ENCODE measurements at places on chromosomes 7 and 10. TPM values are rescaled to one million over a fixed set of nuclear protein-coding genes. Genes with fewer than 3 reads are reported as not detected.
A peak's percentile ranks its signal among the peaks of the same experiment; 100 is the strongest.

DNA sequence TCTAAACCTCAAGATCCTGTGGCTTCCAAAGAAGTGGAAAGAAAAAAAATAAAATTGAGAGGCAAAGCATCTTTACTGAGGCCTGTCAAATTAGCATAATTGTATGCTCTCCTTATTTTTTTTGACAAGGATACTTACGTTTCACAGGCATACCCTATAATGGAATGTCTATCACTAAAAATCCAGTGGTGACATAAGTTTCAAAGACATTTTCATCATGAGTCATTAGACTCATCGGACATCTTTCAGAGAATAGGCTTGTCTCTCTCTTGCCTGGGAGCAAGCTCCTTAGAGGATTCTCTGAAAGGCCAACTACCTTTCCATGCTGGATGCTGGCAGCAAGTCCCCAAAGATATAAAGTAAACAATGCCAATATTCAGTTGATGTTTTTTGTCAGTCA, 380.7 kb upstream of the STEAP1 start:
- DNase-seq = no peak

DNA sequence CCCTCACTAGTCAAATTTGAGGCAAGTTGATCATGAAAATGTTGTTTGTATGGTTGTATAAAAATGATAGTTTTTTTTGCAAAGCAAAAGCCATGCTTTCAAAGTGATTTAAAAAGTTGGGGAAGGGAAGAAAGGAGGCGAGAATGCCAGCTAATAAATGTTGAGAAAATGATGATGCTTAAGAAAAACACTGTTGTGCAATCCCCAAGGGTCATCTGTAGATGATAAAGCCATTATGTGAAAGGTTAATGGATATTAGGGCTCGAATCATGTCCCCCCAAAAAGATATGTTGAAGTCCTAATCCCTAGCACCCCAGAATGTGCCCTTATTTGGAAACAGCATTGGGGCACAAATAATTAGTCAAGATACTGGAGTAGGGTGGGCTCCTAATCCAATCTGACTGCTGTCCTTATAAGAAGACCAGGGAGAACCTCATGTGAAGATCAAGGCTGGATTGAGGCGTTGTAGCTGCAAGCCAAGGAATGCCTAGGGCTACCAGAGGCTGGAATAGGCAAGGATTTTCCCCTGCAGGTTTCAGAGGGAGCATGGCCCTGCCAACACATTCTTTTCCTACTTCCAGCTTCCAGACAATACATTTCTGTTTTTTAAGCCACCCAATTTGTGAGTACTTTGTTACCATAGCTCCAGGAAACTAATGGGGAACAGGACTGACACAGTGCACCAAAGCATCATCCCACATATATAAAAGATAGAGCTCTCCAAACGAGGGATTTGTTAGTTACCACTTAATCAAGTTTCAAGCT, 35.4 kb upstream of the MKLN1 start:
- no peak for DNase-seq

- DNase-seq = peak; percentile 21
Observed at GRCh38 chr10:49367600-49367999, 28.3 kb downstream of the DRGX start.

GRCh38 chr10:37701781-37702493, 155.5 kb downstream of the ZNF248 start:
- no peak for DNase-seq

Gene CCDC172
- not detected for total RNA-seq

- DNase-seq = no peak
Observed at GRCh38 chr7:129295015-129295423, 70.2 kb downstream of the AHCYL2 start.

- no peak for DNase-seq
Observed at GRCh38 chr10:59517341-59517899, 155.1 kb upstream of the FAM13C start.

GRCh38 chr10:49539320-49539885, 482 bp upstream of the ERCC6 start:
- DNase-seq = no peak

- DNase-seq = no peak
Observed at GRCh38 chr7:2817456-2817855, 26.7 kb downstream of the GNA12 start.

Gene LIPF
- not detected for total RNA-seq

- no peak for DNase-seq
Observed at GRCh38 chr7:50988988-50989387, 206.3 kb upstream of the GRB10 start.

Gene LIPM
- total RNA-seq = not detected

DNA sequence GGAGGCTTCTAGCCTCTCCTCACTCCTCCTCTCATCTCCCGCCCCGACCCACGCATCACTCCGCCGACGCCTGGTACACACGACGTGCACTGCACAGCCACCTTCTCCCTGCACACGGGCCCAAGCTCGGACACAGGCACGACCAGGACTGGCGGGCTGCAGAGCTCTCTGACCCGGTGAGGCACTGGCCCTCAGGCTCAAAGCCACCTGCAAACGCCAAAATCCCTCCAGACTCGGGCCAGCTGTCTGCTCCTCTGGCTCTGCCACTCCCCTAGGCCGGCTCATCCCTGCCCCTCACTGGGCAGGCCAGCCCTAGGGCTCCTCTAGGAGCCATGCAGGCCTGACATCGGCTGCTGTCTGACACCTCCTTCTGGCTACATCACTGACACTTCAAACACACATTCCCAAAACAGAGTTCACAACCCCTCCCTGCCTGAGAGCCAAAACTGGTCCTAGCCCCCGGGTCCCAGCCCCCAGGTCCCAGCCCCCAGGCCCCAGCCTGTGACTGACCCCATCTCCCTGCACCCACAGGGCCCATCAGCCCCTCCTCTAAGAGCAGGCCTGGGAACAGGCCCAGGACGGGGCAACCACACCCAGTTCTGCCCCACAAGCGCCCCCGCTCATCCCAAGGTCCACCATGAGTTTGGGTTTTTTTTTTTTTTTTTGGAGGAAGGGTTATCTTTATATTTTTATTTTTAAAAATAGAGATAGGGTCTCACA, 35.1 kb downstream of the MAD1L1 start:
- DNase-seq = no peak

Gene PRSS2
- 5.3 TPM for total RNA-seq

DNA sequence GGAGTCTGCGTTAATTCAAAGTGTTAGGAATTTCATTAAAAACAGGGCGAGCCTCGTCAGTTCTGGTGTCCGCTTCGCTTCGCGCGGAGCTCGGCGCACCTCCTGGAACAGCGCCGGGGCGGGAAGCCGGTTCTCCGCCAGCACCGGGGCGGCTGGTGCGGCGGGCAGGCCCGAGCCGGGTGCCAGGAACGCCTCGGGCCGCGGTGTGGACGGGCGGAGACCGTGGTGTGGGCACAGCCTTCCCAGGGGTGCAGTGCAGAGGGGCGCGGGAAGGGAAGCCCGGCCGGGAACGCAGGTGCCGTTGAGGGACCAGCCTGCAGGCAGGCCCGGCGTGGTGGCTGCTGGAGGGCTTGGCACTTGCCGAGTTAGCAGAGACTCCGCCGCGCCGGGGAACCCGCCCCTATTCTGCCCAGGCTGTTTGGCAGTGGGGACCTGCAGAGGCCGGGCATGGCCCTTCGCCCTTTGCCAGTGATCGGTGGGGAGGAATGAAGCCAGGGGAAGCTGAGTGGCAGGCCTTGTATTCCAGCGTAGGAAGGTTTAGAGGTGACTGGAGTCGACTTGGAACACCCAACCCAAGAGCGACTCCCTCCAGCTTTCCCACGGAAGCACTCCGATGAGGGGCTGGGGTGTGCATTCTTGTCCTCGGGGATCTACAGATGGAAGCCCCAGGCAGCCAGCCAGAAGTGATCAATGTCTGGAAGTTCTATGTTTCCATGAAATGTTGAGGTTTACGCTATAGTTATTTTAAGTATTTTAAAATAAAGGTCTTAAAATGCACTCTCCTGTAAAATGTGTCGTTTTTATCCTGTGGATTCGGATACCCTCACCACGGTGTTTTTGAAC, 945 bp upstream of the RHEB start:
- DNase-seq = peak; percentile 15

DNA sequence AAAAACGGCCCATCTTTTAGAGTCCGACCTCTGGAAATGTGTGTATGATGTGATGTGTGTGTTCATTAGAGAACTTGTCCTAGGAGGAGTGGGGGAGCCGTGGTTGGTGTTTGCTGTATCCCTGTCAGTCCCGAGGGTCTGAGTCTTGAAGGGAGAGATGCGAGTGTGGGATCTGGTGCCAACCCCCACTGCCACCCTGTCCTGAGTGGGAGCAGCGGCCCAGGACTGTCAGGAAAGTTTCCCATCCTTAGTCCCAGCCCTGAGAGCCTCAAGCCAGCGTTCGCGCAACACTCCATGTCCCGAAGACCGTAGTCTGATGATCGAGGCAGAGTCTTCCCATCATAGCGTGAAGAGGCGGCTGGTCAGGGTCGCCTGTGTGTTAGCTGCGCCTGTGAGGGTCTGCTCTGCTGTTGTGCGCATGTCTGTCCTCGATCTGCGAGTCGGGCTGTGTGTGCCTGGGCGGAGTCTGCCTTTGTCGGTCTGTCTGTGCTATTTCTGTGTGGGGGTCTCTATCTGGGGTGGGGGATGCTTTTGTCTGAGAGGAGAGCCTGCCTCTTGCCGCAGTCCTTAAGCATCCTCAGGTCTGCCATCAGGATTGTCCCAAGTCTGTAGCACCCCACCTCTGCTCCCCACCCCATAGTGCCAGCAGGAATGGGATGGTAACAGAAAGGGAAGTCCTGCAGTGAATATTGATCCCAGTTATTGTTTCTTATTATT, 514 bp upstream of the CHAT start:
- no peak for DNase-seq

DNA sequence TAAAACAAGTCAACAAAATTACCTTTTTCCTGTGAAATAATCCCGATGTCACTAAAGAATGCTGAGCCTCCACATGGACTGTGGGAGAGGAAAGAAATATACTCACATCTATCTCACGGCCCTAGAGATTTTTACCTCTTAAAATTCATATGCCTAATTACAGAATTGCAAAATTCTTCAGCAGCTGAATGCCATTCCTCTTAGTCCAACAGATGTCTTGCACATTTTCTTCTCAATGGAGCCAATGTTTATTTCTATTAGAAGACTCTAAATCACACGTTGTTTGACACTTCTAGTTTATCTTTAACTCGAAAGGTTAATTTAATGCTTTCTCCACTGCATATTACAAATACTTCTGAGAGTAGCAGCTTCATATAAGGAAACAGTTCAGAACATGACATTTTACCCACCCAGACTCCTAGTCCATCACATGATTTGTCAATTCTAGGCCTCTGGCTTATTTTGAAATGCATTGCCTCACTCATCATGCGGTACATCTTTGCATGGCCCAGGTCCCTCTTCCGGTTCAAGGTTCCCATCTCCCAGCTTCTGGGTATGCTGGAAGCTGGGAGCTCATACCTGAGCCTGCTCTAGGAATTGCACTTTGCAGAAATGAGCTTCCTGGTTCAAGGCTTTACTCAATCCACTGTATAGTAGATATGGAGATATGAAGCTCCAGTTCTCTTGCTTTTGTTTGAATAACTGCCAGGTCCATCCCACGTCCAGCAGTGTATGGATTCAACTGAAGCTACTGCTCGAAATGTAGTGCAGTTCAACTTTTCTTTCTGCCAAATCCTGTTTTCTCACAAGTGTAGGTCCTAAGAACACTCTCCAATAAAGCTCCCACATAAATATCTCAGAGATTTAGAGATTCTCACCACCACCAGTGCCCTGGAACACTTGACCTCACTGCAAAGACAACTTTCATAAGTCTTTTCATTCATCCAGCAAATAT, 306.2 kb downstream of the GPR37 start:
- no peak for DNase-seq

Gene HOXA5
- 12.6 TPM for total RNA-seq

- DNase-seq = no peak
Observed at GRCh38 chr7:41472427-41473125, 230.3 kb downstream of the INHBA start.

Gene VPS41
- 128 TPM for total RNA-seq

Gene GRM8
- 4.2 TPM for total RNA-seq

- DNase-seq = no peak
Observed at GRCh38 chr10:129602938-129603535, 136.0 kb downstream of the MGMT start.

DNA sequence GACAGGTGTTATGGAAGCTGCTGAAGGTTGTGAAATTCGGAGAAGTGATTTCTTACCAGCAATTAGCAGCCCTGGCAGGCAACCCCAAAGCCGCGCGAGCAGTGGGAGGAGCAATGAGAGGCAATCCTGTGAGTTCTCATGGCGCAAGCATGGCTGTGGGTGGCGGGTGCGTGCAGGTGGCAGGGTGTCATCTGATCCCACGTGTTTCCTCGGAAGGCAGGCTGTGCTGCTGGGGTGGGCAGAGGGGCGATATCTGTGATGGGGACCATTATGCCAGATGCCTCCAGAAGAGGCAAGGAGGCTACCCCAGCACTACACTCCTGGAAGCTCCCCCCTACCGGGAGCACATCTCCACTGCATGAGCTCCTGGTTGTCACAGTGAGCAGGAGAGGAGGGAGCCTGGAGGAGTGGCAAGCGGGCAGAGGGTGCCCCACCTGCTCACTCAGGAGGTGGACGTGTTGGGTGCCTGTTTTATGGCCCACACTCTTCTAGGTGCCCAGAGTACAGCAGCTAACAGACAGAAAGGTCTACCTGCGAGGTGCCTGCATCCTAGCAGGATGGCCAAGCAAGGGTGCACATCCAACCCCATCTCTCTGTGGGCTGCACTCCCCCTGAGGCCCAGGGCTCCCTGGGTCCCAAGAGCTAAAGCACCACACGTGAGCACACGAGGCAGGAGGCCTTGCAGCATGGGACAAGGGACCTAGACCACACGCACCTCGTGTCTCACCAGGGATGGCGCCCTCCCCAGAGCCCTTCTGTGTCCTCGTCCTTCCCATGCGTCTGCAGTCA, 204.7 kb downstream of the EBF3 start:
- DNase-seq = no peak

Gene GRID2IP
- total RNA-seq = 2.5 TPM

GRCh38 chr10:19699299-19699698, 116.9 kb upstream of the PLXDC2 start:
- DNase-seq = no peak

- no peak for DNase-seq
Observed at GRCh38 chr10:44946205-44946604, 13.4 kb upstream of the RASSF4 start.

Gene PAPSS2
- 7.5 TPM for total RNA-seq

GRCh38 chr7:108402865-108403264, 53.4 kb downstream of the NRCAM start:
- no peak for DNase-seq

- no peak for DNase-seq
Observed at GRCh38 chr7:92691578-92691977, 101.4 kb upstream of the FAM133B start.

Gene CTAGE8
- 8.9 TPM for total RNA-seq

Gene CDNF
- 2.3 TPM for total RNA-seq

DNA sequence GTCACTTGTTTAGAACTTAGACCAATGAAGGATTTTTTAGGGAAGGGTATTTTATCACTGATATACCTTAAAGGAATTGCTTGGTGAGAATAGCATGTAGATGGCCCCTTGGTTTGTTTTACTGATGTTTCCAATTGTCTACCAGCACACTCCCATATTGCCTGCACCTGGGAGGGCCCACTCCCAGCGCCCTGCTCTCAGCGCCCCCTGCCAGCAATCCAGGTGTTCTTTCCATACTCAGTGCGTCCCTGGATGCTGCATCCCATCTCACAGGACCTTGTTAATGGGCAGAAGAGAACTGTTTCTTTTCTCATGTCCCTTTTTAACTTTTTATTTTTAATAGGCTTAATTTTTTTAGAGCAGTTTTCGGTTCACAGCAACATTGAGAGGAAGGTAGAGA, 24.1 kb upstream of the SFRP5 start:
- no peak for DNase-seq
